Mesothelial cell of epicardium (in vitro differentiated cells): ENCODE measurements at places on chromosomes 11 and 22. TPM values are rescaled to one million over a fixed set of nuclear protein-coding genes. Genes with fewer than 3 reads are reported as not detected.

- H3K27ac ChIP-seq, result no peak overlapping the region
- H3K4me1 ChIP-seq, result peaks cover 4% of the 10 kb centered on the region
- peaks cover 23% of the 10 kb centered on the region for H3K27me3 ChIP-seq
- no peak overlapping the region for H3K4me3 ChIP-seq
- no peak for DNase-seq
- no peaks in the 10 kb centered on the region for H3K36me3 ChIP-seq
Observed at GRCh38 chr11:115645631-115646317, 141.6 kb upstream of the CADM1 start.

DNA sequence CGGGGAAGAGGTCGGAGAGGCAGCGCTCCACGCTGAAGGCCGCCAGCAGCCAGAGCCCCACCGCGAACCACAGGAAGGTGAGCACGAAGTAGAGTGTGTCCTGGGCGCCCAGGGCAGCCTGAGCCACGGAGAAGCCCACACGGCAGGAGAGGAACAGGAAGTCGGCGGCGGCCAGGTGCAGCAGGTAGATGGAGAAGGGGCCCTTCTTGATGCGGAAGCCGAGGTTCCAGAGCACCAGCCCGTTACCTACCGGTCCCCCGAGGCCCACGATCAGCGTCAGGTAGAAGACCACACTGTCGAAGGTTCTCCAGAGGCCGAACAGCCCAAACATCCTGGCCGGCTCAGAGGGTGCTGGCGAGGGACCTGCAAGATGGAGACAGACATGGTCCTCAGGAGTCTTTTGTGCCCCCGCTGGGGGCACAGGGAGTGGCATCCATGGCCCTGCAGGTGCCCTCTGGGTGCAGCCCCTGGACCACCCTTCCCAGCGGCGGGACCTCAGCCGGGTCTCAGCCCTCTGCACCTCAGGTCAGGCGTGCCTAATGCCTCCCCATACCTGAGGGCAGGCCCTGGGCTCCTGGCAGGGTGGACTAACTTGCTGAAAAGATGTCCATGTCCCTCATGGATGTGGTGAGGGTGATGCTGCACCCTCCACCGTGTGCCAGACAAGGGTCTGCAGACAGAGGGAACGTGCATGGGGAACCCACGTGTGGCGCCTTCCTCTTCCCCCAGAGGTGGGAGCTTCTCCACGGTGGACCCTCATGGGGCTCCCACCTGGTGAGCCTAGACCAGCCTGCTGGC, at the start of gene MRGPRG:
MRGPRG (minus strand) TSS at position 331 of the 798 bp plus-strand sequence; CDS start at position 331, 0 bp downstream.
- no peak within 1 kb of the TSS for H3K27ac ChIP-seq
- H3K27me3 ChIP-seq, result peaks cover 68% of the 10 kb centered on the region
- H3K4me1 ChIP-seq, result peaks cover 5% of the 10 kb centered on the region
- H3K4me3 ChIP-seq, result no peak within 1 kb of the TSS

DNA sequence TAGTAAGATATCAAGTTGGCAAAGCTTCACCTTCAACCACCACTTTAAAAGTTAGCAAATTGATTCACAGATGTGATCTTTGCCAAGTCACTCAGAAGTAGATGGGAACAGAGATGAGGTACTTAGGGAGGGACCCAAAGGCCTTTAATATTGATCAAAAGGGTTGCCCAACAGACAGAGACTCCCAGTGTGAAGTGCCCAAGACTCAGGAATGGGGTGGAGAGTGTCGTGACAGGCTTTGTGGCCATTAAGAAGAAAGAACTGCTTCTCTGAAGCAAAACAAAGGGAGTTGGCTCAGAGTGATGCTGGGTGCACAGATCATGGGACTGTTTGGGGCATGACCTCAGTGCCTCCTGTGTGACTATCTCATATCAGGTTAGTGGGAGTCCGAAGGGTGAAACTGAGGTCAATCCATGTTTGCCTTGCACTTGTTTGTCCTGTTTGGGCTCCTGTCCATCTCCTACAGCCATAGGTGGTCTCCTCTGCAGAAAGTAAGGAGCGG, 132.3 kb downstream of the APIP start:
- H3K27me3 ChIP-seq, result no peaks in the 10 kb centered on the region
- H3K4me1 ChIP-seq, result no peaks in the 10 kb centered on the region
- no peak overlapping the region for H3K4me3 ChIP-seq
- no peak for DNase-seq

Gene DBX1
- total RNA-seq, result not detected in 3 replicates

Gene DSCAML1
- 2.0 to 3.3 TPM (median 2.5 TPM) in 3 replicates for total RNA-seq

Gene BTG4
- not detected in 3 replicates for total RNA-seq
